Thoracic aorta (tissue), 2 donors: ENCODE measurements at places on chromosomes 11 and 22. TPM values are rescaled to one million over a fixed set of nuclear protein-coding genes. Genes with fewer than 3 reads are reported as not detected.

Gene CYTH4
- 78.0 TPM for total RNA-seq

Gene TH
- total RNA-seq = not detected

Gene GGTLC2
- total RNA-seq = not detected

Gene CHRM1
- not detected for total RNA-seq

Gene C11orf87
- total RNA-seq = not detected

Gene CARNS1
- total RNA-seq = 10.8 TPM

Gene OR2D2
- not detected for total RNA-seq

Gene C22orf31
- total RNA-seq = not detected

Gene CFAP300
- 3.3 TPM for total RNA-seq

Gene DGCR6
- total RNA-seq = 4.9 TPM

Gene MUC5AC
- total RNA-seq = not detected

Gene CLMP
- 48.3 TPM for total RNA-seq

Gene GLB1L2
- 2.5 TPM for total RNA-seq

Gene ZNF215
- total RNA-seq = 1.5 TPM

Gene PRAME
- total RNA-seq = not detected

Gene HEPN1
- total RNA-seq = not detected
